Activated CD4-positive, CD25-positive, alpha-beta regulatory T cell (primary cell): ENCODE measurements at places on chromosomes 3 and 15.
A peak's percentile ranks its signal among the peaks of the same experiment; 100 is the strongest.

- no peak for DNase-seq
Observed at GRCh38 chr15:42858999-42859789, 61.4 kb downstream of the TTBK2 start.

- DNase-seq, result no peak
Observed at GRCh38 chr3:171874879-171875278, 31.7 kb downstream of the TMEM212 start.

GRCh38 chr3:149947231-149947630 lies 23.5 kb downstream of the PFN2 start:
- no peak for DNase-seq

- no peak for DNase-seq
Observed at GRCh38 chr3:195897081-195897852, 11.1 kb downstream of the TNK2 start.

DNA sequence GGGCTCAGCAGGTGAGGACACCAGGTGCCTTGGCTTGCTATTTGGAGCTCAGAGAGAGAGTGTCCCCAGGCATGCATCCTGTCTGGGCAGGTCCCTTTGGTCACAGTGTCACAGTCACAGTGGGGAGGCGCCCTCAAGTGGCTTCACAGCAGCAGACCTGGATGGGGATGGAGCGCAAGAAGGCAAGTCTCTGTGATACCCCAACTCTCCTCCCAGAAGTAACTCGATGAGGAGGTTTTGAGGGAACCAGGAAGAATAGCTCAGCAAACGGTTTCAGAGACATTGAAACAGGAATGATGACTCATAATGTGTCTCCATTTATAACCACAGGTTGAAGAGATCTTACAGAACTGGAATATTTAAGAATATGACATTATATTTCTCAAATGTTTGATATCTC lies 66.5 kb upstream of the SH3GL3 start:
- no peak for DNase-seq

GRCh38 chr3:66582721-66583423 lies 82.0 kb upstream of the LRIG1 start:
- peak; percentile 4 for DNase-seq
